ENCODE measurements at places on chromosomes 3 and 15.

DNA sequence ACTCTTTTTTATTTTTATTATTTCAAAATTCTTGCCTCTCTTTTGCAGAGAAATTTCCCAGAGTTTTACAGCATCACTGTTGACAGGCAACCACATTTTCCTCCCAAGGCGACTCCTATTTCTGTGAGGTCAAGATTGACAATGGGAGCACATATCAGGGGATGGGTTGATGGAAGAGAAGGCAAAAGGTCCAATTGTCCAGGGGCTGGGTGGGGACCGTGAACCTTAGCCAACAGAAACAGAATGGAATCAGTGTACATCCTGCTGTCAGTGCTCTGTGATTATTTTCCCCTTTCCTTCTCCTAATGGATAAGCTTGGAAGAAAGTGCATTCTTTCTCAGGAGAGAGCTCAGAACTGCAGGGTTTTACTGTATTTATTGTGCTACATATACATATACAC lies 42.4 kb downstream of the CNTN6 start:
- no peak for DNase-seq

DNA sequence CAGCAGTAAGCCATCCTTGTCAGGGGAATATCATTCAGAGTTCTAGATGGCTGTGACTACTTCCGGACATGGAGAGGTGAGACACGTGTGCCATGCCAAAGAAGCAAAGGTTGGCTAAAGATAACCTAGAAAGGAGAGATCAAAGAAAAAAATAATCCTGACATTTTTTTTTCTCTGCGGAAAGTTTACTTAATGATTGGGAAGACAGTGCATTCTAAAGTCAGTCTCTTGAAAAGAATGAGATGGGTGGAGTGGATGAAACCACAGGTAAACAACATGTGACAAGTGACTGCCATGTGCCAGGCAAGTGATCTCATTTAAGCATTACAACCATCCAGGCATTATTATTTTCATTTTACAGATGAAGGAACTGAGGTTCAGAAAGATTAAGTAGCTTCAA lies 436.6 kb downstream of the SOX2 start:
- no peak for DNase-seq

GRCh38 chr3:120506076-120506827 lies 55.5 kb upstream of the FSTL1 start:
- DNase-seq: no peak

GRCh38 chr15:64680097-64680496 lies 95.3 kb downstream of the RBPMS2 start:
- DNase-seq: no peak

DNA sequence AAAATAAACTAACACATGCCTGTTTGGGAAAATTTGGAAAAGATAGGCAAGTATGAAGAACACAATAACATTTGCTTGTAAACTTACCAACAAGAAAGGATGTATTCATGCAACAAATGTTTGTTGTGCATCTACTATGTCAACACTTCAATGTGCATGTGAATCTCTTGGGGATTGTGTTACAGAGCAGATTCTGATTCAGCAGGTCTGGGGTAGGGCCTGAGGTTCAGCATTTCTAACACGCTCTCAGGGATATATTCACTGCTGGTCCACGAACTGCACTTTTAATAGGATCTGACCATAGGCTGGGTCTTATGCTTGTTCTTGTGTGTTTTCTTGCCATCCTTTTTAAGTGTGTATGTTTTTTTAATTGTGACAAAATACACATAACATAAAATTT lies 11.8 kb downstream of the GPD1L start:
- DNase-seq: no peak

- no peak for DNase-seq
Observed at GRCh38 chr15:90161950-90162361, 39.2 kb upstream of the SEMA4B start.

DNA sequence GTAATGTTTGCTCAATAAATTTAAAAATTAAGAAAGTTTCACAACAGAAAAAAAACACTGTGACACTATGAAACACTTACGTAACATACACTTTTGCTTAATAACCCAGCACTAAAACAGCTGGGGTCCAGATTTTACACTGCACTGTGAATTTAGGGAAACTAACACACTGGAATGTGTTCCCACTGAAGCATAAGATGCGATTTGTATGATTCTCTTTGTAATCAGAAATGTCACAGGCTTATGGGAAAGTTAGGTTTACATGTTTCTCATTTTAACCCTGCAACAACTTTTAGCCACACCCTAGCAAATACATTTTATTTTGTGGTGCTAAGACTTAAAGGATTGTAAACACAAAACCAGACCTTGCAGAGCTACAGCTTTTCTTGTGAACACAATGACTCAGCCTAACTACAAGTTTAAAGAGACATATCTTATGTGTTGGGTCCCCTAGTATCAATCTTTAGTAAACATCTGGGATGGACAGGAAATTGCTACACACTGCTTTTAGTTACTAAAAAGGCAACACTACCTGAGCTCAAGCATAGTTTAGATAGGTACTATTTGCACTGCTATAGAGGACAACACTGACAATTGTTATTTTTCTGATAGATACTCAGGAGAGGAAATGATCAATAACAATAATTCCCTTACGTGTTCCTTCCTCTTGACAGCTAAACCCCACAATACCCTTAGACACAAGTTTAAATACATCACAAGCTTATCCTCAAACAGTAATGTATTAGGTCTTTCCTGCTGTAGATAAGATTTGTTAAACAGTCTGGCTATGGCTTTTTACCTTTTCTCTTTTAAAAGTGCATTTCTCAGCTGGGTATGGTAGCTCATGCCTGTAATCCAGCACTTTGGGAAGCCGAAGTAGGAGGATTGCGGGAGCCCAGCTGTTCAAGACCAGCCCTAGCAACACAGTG lies 3.8 kb downstream of the PLD1 start:
- DNase-seq: peak; percentile 37

Data from amniotic stem cell (primary cell).